ENCODE measurements at places on chromosomes 2 and 18.

DNA sequence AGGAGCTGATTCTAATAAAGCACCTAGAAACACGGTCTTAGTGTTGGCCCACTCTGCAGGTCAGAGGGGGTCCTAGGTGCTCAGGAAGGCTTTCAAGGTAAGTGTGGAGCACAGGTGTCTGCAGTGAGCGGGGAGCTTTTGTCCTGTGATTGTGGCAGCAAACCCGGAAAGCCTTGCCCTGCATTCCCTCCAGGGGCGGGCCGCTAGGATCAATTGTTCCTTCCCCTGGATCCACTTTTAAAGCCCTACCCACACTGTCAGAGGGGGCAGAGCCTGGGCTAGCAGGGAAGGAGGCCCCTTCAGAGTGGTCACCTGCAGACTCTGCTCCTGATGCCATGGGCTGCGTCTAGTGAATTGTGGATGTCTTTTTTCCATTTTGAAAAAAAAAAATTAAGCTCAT is 176.0 kb downstream of the CTIF start:
- no peak for DNase-seq

DNA sequence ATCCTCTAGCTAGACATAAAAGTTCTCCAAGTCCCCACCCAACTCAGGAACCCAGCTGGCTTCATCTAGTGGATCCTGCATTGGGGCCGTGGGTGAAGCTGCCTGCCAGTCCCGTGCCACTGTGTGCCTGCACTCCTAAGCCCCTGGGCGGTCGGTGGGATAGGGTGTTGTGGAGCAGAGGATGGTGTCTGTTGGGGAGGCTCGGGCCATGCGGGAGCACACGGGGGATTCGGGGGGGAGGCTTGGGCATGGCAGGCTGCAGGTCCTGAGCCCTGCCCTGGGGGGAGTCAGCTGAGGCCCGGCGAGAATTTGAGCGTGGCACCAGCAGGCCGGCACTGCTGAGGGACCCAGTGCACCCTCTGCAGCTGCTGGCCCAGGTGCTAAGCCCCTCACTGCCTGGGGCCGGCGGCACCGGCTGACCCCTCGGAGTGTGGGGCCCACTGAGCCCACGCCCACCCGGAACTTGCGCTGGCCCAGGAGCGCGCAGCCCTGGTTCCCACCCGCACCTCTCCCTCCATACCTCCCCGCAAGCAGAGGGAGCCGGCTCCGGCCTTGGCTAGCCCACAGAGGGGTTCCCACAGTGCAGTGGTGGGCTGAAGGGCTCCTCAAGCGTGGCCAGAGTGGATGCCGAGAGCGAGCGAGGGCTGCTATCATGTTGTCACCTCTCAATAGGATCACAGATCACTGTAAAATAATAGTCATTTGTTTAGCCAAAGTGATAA is 86.4 kb downstream of the ARL6IP6 start:
- DNase-seq = no peak

DNA sequence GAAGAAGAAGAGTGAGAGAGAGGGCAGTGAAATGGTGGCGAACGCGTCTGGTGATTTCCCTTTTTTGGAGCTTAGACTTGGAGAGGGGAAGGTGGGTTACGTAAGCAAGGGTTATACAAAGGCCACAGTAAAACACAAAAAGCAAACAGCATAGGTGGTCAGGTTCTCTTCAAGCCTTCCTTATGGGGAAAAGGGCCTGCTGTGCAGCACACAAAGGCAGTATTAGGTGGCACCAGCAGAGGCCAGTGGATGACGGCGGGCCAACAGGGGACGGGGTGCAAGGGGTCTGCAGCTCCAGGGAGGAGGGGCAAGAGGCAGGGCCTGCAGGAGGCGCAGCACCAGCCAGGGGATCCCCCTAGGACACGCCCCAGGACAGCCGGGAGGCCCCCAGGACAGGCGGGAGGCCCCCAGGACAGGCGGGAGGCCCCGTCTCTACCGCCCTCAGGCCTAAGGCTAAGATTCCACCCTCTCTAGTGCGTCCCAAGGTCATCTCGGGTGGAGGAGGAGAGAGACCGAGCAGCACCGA is 32.6 kb upstream of the NPC1 start:
- no peak for DNase-seq

- no peak for DNase-seq
Observed at GRCh38 chr2:21291426-21291825, 167.7 kb downstream of the TDRD15 start.

DNA sequence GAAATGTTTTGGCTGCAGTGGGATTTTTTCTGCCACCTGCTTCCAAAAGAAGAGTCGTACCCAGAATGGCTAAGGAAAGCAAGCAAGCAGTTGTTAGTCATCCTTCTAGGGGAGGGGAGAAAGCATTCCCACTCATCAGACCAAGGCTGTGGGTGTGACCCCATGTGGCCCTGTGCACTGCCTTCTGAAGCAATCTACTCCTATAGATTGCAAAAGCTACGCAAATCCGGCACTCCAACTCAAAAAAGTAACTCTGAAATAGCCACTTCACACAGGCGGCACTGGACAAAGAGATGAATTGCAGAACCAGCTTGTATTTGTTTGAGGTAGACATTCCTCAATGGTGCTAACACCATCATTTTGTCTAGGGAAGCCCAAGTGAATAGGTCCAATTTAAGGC is 44.3 kb downstream of the ST3GAL5 start:
- DNase-seq = no peak

GRCh38 chr2:63712748-63713147 is 124.0 kb downstream of the MDH1 start:
- DNase-seq = no peak

DNA sequence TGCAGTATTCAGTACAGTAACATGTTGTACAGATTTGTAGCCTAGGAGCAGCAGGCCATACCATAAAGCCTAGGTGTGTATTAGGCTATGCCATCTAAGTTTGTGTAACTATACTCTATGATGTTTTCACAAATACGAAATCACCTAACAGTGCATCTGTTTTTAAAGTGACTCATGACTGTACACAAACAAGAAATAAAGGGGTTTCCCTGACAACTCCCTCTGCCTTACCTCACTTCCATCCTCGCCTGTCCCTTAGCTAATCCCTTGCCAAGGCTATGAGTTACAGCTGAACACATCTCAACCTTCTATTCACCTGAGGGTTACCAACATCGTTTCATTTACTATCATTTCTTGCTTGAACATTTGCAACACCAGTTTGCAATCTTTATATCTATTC is 78.6 kb upstream of the RPRM start:
- no peak for DNase-seq

- DNase-seq = no peak
Observed at GRCh38 chr2:28624793-28625701, 126.6 kb upstream of the PPP1CB start.

GRCh38 chr2:98940102-98940501 is 4.1 kb upstream of the CRACDL start:
- DNase-seq = no peak

DNA sequence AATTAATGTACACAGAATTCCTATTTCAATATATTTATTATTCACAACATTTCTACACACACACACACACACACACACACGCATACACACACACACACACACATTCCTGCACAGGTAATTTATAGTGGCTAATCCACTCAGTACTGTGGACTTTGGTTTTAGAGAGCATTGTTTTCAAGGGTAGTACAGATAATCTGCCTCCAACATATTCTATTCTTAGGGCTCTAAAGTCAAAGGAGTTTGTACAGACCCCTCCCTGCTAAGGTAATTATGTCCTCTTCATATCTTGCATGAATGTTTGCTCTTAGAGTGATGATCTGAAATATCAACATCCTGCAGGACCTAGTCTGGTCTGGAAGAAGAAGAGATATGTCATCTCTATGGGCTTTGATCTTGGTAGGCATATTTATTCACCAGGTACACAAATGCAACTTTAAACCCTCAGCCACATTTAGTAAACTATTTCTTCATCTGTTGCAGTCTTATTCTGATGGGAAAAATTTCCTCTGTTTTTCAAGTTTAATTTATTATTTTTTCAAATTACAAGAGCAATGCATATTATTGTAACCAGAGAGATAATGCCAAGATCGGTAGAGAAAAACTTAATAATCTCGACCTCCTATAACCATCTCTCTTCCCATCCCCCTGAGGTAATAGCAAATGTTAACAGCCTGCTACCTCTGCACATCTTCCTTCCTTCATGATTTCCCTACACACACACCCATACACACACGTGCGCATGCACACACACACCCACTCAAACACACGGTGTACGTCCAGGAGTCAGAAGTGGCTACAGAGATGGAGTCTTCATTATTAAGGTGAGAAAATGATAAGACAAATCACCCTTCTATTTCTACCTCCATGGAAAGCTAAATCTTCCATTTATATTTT is 18.3 kb upstream of the POLE4 start:
- no peak for DNase-seq

GRCh38 chr18:3806656-3807055 is 356.7 kb downstream of the TGIF1 start:
- peak; percentile 49 for DNase-seq

- DNase-seq = no peak
Observed at GRCh38 chr2:80374105-80374504, 69.6 kb upstream of the LRRTM1 start.

GRCh38 chr2:149365931-149366583 is 35.7 kb downstream of the LYPD6 start:
- no peak for DNase-seq

DNA sequence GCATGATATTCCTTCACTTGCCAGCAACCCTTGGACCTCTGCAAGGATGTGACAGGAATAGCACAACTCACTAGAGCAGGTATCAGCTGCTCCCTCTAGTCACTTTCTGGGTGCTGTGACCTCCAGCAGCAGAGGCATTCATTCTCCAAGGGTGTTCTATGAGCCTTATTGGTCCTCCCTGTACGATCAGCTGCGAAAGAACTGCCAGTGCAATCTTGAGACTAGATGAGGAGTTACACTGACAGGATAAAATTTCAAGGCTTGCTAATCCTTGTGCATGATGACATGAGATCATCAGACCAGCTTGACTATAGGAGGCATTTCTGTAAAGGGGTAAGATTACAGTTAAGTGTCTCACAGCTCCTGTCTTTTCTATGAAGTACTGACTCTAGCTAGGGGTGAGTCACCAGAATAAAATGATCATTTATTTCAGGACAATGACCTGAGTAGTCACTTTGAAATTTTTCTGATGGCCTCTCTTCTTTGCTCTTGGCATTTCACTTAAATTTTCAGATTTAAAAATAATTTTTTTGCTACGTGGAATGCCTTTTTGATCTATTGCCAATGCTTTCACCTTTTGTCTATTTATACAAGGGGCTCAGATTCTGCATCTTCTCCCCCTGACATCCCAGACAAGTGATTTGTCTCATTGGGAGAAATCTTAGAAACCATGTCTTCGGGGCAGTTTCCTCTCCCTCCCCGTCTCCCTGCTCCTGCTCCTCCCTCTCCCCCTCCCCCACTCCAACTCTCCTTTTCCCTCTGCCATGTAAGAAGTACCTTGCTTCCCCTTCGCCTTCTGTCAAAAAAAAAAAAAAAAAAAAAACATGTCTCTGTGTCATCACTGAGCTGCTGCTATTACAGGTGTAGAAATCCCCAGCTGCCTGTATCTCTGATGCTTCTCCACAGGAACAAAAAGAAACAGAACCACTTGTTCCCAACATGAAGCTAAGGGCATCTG is 49.2 kb upstream of the FRZB start:
- DNase-seq = no peak

DNA sequence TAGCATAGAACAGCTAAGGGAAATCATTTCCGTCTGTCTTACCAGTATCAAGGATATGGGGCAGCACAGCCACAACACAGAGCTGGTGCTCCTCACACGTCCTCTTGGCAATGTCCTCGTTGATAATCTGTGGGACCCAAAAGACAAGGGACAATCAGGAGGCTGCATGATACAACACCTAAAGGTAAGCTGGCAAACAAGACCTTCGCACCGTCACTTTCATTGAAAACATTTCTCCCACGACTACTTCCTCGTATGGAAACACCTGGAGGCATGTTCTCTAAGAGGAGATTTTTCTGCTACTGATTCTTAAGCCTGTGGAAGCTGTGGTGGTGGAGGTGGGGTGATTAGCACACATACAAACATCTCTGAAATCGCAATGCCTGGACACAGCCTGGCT is 23.7 kb downstream of the PDIA6 start:
- no peak for DNase-seq

GRCh38 chr2:23618794-23619530 is 234.0 kb downstream of the KLHL29 start:
- no peak for DNase-seq

DNA sequence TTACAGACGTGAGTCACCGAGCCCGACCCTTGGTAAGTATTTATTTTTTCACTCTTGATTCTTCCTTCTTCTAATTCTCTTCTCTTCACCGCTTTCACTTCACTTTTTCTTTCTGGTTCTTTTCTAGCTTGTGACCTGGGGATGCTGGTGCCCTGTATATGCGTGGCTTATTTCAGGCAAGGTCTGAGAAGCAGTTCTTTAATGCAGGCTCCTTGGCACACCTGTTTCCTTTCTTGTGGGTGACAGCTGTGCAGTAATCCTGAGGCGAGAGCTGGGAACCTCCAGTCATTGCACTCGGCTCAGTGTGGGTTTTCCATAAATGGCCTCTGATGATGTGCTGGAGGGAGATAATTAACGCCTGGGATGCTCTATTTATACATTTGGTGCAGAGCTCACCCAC is 193.8 kb downstream of the TSN start:
- no peak for DNase-seq
